Stomach (tissue), 19 donors: ENCODE measurements at places on chromosomes 1 and 21. TPM values are rescaled to one million over a fixed set of nuclear protein-coding genes. Genes with fewer than 3 reads are reported as not detected.

DNA sequence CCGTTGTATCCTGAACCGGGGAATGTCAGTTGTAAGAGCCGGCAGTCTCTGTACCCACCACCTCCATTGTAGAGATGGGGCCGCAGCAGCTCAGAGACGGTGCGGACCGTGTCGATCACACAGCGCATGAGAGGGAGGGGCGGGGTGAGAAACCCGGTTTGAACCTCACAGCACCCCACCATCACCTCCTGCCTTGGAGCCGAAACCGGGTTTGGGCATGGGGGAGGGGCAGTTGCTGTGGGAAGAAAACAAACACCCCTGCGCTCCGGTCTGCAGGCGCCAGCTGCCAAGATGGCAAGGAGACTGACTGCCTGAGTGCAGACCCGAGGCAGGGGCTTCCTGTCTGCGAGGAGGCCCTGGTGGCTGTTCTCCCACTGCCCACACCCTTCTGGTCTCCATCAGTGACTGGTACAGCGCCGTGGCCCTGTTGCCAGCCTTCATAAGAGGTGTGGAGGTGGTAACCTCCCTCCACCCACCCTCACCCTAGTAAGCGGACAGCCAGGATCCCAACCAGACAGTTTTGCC is 69.2 kb upstream of the SSBP3 start:
- DNase-seq, result peak; percentile 84

DNA sequence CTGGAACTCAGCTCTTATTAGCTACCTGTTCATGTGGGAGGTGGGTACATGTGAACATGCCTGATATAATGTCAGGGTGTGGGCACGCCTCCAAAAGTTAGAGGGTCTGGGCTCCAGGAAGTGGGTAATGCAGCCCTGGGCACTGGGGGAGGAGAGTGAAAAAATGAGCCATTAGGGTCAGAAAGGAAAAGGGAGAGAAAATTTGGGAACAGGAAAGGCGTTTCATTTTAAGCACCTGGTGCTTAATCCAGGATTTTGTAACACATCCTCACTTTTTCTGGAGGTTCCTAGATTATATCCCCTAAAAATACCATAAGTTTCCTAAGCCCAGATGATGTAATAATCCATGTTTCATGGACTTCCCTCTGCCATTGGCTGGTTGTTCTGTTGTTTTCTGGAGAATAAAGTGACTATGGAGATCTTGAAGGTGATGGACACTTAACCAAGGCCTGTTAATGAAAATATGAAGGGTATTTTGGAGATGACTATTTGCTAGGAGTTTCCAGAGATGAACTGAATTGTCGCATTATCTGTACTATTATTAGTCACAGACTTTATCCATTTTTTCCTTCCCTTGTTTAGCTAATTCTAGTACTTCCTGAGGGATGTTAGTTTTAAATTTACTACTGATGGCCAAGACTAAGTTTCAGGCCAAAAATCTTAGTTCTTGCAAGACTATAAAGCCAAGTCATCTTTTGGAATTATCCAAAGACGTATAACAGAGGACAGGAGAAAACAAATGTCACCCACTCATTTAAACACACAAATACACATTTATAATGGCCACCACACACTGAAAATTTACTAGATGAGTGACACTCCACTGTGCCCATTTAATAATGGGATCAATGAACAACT is 24.4 kb upstream of the TARBP1 start:
- peak; percentile 74 for DNase-seq

DNA sequence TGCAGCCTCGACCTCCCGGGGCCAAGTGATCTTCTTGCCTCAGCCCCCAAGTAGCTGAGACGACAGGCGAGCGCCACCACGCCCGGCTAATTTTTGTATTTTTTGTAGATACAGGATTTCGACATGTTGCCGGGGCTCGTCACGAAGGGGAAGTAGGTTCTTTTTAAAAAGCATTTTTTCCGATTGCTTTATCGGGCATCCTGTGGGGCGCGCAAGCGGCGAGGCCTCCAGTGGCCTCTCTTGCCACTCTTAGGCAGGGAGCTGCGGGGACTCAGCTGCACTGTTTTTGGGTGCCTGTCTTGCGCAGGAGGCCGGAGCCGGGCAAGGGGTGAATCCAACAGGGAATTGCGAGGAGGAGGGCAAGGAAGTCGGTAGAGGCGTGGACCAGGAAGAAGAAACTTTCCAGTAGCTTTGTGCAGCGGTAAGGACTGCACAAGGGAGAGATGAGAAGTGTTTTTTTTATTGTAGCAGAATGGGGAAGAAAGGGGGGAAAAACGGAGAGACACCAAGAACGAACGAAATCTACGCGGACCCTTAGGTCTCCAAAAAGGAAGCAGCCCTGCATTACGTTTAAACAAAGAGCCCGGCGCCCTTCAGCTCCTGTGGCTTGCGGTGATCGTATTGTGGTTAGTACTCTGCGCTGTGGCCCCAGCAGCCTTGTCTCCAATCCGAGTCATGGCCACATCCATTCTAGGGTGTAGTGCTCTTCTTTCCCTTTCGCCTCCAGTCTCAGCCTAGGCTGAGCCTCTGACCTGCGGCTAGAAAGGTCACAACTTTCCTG is 164.8 kb downstream of the PPIAL4G start:
- DNase-seq, result no peak

DNA sequence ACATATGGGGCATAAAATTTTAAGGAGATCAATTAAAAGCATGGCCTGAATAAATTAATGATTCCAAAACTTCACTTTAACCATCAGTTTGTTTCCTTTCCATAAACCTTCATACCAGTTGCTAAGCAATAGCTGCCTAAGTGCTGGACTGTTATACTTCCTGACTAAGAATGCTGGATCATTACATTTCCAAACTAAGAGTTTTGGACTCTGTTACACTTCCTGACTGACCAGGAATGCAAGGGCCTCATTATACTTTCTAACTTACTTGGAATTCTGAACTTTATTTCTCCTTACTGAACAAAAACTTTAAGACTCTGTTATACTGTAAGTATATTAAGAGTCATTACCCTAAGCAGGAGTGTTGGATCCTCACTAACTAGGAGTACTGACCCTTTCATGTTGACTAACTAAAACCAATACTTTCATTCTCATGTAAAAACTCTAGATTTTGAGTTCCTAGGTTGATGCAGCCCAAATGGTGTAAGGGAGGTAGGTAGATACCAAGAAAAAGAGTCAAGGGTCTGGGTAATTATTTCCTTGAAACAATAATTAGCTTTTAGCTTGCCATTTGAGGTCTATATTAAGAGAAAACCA is 118.2 kb downstream of the FAF1 start:
- peak; percentile 47 for DNase-seq

DNA sequence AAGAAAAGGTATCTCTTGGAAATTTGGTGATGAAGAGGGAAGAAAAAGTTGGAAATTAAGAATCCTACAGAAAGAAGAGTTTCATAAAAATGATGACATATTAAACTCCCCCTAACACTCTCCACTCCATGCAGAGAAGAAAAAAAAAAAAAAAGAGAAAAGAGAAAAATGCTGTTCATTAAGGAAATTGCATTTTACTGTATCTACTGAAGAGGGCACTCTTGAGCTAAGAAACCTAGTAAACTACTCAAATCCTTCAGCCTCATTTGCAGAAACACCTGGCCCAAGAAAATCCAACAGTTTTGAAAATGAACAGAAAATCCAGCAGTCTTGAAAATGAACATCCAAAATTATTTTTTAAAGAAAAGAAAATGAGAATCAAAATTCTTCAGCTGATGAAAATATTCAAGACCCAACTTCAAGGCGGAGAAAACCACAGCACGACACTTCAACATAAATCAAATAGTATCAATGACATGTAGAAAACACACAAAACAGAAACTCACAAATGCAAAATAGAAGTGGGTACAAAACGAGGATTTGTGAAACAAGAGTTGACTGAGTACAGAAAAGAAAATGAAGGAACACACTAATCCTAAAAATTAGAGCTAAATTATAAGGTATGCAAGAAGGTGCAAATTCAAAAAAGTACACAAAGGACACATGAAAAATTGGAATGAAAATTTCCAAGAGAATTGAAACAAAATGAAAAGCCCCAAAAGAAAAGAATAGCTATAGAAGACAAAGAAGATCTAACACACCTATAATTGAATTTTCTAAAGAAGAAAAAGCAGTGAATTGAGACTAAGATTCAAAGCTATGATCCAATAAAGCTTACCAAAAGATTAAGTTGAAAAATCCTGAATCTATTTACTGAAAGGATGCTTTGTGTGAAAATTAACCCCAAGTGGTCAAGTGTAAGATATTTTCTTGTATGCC is 73.2 kb upstream of the DNAJC6 start:
- DNase-seq, result peak; percentile 31

DNA sequence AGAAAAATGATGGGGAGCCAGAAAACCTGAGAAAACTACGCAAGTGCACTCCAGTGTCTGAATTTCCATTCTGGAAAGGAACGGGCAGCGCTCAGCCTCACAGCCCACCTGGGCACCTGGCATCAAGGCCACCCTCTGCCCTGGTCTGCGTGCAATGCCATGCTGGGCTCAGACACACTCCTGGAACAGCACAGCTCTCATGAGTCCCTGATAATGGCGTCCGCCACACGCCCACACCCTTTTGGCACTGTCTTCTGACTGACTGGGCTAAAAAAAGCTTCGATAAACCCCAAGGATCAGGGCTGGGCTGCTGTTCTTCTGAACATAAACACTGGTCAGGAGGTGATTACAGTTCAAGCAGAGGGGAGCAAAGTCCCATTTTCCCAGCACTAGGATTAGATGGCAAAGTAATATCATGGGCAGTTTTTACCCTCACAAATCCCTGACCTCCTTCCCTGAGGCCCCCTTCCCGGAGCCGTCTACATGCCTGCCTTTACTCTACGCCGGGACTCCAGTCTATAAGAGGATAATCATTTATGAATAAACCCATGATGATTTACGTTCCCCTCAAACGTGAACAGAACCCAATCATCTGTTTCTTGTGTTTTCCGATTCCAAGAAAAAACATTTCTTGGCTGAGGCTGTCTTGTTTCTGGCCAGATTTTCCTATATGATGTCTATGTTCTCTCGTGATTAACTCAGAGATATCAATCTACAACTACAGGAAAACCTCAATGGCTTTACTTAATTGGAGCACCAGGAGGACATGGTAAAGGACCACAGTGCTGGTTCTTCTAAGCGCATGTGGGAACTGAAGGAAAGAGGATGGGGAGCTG is 22.6 kb downstream of the RCAN1 start:
- peak; percentile 75 for DNase-seq

- no peak for DNase-seq
Observed at GRCh38 chr1:66132324-66132723, 339.6 kb downstream of the PDE4B start.

GRCh38 chr1:30219675-30220074 is 503.7 kb downstream of the MATN1 start:
- DNase-seq, result no peak

GRCh38 chr1:31943546-31944184 is 5.5 kb upstream of the PTP4A2 start:
- DNase-seq, result no peak

- no peak for DNase-seq
Observed at GRCh38 chr1:28781305-28781704, 30.7 kb upstream of the OPRD1 start.

GRCh38 chr1:117104986-117105385 is 16.6 kb downstream of the TRIM45 start:
- no peak for DNase-seq

- DNase-seq, result no peak
Observed at GRCh38 chr1:46394872-46395465, 852 bp downstream of the FAAH start.

DNA sequence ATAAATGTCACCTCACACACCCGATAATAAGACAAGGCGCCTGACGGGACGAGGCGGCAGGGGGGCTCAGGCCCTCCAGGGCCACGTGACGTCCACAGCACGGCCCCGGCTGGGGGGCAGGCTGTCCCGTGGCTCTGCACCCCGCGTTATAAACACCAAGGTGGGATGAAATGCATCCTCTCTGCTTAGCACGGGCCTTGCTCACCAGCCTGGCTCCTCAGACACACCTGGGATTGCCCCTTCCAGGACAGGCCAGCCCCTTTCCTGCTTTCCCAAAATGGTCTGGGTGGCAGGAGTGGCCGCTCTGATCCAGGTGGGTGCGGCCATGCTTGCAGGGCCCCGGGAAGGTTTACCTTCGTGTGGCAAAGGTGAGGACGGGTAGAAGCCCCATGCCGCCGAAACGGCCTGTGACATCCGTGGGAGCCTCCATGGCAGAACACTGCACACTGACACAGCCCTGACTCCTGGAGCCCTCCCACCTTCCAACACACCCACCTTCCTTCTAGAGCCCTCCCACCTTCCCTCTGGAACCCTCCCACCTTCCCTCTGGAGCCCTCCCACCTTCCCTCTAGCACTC is 35.9 kb downstream of the SLC19A1 start:
- DNase-seq, result no peak

GRCh38 chr21:45516671-45517151 is 25.5 kb downstream of the SLC19A1 start:
- no peak for DNase-seq

DNA sequence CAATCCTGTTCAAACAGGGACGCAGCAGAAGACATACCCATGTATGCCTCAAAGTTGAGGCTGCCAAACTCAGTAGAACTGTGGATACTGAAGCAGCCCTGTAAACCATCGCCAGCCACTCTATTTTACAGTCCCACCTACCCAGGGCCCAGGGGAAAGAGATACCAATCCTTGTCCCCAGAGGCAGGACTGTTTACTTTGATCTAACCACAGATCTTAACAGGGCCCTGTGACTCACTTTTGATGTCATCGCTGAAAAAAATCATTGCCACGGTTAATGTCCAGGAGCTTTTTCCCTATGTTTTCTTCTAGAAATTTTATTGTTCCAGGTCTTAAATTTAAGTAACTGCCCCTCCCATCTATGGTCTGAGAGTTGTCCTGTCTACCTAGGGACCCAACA is 538.4 kb upstream of the NCAM2 start:
- no peak for DNase-seq

DNA sequence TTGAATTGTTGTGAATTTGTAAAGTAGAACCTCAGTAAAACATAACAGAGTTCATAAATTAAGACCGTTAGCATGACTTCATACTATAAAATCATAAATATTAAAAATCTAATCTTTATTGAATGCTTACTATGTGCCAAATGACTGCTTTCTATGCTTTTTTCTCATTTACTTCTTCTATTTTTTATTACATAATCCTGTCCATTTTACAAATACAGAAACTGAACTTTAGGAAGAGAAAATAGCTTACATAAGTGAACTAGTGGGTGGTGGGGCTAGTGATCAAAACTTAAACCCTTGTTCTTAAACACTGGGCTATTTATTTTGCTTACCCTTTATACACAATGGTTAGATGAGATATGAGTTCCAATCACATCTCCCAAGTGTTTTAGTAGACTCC is 122.3 kb downstream of the ZC3H11B start:
- no peak for DNase-seq

BARHL2 gene
- total RNA-seq, result not detected

C1orf53 gene
- not detected for total RNA-seq

TAL1 gene
- total RNA-seq, result 4.4 TPM

S100A7 gene
- not detected for total RNA-seq

DISC1 gene
- total RNA-seq, result 1.9 TPM

HORMAD1 gene
- 37.1 TPM for total RNA-seq

HMGCS2 gene
- total RNA-seq, result 74.1 TPM

DNAI4 gene
- total RNA-seq, result 6.7 TPM

NENF gene
- 40.6 TPM for total RNA-seq

HJV gene
- total RNA-seq, result not detected

RGSL1 gene
- total RNA-seq, result not detected

PLCH2 gene
- total RNA-seq, result not detected

PODN gene
- total RNA-seq, result 356 TPM

FAM43B gene
- total RNA-seq, result not detected

RHOU gene
- 27.4 TPM for total RNA-seq
